ENCODE measurements at places on chromosomes 1 and 21.

DNA sequence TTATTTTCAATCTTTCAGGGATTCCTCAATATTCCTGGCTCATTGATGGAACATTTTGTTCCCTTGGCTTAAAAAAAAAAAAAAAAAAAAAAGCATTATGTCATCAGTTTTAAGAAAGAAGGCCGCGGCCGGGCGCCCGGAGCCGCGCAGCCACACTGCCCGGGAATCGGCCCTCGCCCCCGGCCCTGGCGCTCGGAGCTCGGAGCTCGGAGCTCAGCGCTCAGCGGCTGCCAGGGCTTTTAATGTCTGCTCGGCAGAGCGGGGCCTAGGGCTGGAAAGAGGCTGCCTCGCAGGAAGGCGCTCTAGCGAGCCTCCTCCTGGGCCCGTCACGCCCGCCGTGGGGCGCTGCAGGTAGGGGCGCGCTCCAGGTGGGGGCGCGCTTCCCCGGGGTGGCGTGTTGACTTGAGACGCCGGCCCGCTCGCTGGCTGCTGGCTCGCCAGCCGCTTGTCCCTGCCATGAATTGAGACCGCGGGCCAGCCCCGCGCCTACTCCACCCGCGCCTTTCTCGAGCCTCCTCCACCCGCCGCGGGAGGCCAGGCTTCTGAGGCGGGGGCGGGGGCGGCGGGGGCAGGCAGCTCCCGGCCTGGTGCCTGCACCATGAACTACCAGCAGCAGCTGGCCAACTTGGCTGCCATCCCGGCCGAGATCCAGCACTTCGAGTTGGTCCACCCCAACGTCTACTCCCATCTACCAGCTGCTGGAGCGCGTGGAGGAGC is 5.4 kb upstream of the TDRD5 start:
- no peak for DNase-seq

GRCh38 chr1:55301912-55302311 is 86.7 kb upstream of the USP24 start:
- no peak for DNase-seq

DNA sequence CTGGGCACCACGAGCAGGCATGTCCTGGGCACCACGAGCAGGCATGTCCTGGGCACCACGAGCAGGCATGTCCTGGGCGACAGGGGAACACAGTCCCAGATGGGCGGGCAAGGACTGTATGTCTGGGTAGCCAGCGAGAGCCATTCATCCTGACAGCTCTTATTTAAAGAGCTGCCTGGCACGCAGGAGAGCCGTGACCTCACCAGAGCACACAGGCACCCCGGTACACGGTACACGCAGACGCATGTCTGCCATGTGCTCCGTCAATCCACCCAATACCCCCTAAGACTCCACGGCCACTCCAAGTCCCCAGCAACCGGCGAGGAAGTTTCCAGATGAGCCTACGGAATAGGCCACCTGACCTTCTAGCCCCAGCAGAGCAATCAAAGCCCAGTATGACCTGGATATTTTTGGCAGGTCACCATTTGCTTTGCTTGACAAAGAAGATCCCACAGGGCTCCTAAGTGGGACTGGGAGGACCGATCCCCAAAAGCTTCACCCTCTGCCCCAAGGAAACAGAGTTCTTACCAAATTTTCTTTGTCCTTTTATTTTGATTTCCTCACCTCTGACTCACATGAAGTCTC is 51.7 kb downstream of the CASZ1 start:
- DNase-seq, result no peak

GRCh38 chr1:55138823-55139222 is 76.3 kb downstream of the USP24 start:
- no peak for DNase-seq

GRCh38 chr1:202571719-202572339 is 138.4 kb downstream of the SYT2 start:
- DNase-seq, result no peak

DNA sequence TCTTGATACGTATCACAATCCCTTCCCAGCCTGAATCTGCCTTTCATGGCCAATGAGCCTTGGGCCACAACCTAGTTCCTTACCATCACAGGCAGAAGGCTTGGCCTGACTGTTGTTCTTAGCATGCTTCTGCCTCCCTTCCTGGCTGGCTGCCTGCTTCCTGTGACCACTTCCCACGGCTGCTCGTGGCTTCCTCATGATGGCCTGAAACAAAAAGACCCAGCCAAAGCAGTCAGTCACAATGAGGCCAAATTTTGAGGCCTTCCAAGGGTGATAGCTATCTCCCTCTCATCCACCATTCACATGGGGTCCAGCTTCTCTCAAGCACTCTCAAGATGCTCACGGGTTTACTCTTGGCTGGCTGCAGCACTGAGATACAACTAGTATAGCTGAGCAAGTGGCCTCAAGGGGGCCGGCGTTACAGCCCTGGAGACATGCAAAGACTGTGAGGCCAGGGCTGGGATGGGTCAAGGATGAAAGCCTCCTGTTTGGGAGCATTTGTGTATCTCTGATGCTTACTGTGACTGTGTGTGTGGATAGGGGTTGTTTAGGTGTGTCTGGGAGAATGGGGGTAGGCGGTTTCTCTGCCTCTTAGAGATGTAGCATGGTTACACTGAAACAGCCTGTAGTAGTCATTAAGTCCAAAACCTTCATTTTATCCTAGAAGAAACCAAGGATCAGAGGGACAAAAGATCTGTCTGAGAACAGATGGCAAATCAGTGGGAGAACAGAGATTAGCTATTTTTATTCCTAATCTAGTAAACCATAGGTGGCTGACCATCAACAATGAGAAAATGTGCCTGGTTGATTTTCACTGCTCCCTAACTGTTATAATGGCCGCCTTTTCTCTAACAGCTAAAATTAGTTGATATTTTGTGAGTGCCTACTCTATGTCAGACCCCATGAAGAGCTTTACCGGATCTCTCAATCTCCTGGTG is 5.4 kb upstream of the TOE1 start:
- no peak for DNase-seq

GRCh38 chr1:56921479-56921878 is 44.3 kb downstream of the C8B start:
- no peak for DNase-seq

DNA sequence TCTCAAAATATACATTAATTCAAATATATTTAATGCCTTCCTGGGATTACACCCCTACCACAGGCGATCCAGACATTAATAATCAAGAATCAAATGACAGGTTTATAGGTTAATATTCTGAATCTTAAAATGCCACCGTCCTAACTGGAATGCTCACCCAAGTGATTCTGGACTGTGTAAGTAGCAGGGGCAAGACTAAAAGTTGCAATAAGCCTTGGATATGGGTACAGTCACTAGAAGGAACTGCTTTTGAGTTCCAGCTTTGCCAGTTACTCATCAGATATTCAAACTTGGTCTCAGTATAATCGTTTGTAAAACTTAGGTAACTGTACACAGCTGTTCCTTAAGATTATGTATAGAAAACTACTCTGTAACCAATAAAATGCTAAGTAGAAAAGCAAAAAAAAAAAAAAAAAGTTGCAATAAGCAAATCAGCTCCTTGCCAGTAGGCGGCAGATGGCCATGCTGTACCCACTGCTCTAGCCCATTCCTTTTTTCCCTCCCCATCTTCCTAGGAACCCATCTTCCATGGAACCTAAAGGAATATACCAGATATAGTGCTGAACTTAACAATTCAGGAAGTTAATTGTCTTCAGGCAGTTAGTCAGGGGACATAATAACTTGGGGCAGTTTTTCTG is 10.5 kb downstream of the RO60 start:
- no peak for DNase-seq

DNA sequence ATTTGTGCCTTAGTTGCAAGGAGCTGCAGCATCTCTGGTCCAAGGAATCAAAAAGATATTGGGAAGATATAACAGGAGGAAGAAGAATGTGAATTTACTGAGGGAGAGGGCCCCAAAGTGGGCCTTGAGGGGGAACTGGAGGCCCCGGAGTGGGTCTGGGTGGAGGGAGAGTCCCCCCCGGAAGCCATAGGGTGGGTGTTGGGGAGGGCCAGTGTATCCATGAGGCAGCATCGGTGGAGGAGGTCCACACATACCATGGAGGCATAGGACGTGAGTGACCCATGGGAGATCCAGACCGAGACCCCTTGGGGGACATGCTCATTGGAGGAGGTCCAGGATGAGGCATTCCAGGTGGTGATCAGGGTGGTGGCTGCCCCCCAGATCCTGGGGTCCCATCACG is 708 bp upstream of the C1orf167 start:
- no peak for DNase-seq

- DNase-seq, result no peak
Observed at GRCh38 chr1:226908913-226909312, 31.2 kb upstream of the COQ8A start.

DNA sequence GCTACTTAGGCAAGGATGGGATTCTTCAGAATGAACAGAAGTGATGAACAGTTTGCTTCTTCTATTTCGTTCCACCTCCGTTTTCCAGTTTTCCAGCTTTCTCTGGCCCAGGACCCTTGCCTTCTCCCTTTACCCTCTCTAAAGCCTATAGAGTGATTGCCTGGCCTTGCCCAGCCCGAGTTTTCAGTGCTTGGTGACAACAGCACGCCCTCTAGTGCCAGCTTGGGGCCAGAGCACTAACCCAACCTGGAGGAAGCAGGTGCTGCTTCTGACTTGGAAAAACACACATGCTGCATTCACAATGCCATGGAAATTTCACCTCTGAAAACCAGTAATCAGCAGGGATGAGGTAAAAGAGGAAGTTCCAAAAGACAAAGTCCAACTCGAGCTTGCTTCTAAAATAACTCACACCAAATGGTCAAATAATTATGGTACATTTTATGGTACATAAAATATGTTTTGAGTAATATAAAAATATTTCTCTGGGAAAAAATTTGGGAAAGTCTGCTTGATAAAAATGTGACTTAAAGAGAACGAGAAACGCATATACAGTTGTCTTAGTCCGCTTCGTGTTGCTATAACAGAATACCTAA is 26.1 kb downstream of the UBE2T start:
- DNase-seq, result peak; percentile 61

GRCh38 chr1:207414606-207415108 is 39.5 kb upstream of the CR2 start:
- peak; percentile 52 for DNase-seq

GRCh38 chr1:64956733-64957441 is 9.5 kb downstream of the JAK1 start:
- peak; percentile 62 for DNase-seq

- no peak for DNase-seq
Observed at GRCh38 chr1:243487649-243488227, 231.9 kb downstream of the SDCCAG8 start.

DNA sequence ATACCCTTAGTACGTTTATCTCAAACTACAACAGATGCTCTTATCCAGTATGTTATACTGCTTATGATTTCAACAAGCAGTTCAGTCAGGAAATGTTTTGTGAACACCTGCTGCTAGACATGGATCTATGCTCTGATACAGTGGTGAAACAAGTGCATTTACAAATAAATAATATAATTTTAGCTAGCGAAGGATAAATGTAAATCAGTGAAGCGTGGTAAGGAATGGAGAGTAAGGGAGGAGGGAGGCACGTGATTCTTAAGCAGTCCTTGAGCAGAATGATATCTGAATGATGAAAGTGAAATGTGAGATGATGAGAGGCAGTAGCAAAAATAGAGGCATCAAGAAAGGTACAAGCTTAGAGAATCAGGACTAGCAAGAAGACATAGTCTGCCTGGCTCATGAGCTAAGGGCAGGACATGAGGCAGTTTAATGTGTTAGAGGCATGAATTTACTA is 6.3 kb downstream of the TSNAX start:
- no peak for DNase-seq

GRCh38 chr1:8551057-8551456 is 233.1 kb downstream of the SLC45A1 start:
- no peak for DNase-seq

DNA sequence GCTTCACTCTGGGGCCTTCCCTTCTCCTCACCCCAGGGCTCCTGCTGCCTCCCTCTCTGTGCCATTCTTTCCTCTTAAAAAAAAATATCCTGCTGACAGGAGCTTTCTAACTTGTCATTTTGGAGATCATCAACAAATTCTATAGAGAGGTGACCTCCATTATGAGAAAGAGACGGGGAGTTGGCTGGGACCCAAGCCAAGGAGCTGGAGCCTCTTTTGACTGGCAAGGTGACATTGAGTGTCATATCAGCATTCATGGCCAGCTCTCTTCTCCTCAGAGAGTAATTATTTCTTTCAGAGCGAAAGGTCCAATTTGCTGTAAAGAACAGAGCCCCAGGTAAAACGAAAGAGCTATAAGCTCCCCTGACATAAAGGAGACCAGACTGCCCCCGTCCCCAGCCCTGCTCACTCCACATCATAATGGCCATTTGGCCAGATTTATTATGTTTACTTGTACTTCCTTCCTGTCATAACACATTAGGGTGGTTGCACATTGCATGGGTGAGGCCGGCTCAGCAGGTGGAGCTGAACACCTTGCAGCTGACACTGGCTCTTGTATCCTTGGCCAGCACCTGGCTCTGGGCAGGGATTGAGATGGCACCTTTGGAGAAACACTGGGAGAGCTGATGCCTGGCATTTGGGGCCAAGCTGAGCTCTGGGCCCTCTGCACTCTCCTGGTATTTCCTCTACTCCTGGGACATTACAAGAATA is 404.0 kb upstream of the VAMP3 start:
- DNase-seq, result no peak

DNA sequence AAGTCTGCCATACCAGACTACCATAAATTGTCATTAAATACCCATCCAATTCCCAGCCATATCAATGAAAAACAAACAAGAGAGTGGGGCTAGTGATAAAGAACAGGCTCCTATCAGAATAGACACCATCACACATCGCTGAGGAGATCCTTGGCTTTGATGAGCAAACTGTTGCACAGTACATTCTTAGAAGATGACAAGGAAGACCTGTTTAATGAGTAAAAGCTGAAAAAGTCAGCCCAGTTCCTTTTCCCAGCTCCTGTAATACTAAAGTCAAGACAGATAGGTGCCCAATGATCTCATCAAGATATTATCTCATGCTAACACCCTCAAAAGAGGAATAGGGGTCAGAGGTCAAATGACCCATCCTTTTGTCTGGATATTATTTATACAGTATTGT is 164.5 kb upstream of the COA6 start:
- DNase-seq, result no peak

- no peak for DNase-seq
Observed at GRCh38 chr21:25559746-25560145, 47.5 kb downstream of the MRPL39 start.

- no peak for DNase-seq
Observed at GRCh38 chr1:71473331-71473730, 392.5 kb upstream of the ZRANB2 start.

GRCh38 chr1:210214573-210215409 is 17.8 kb upstream of the SERTAD4 start:
- no peak for DNase-seq

- DNase-seq, result no peak
Observed at GRCh38 chr1:106222403-106222802, 834.1 kb upstream of the PRMT6 start.

- no peak for DNase-seq
Observed at GRCh38 chr1:207670192-207670591, 25.3 kb downstream of the CR1L start.

- no peak for DNase-seq
Observed at GRCh38 chr1:159144571-159144970, 26.8 kb upstream of the CADM3 start.

GRCh38 chr1:230772457-230773395 is 25.5 kb downstream of the CAPN9 start:
- DNase-seq, result no peak

- DNase-seq, result no peak
Observed at GRCh38 chr1:234239936-234240335, 133.3 kb upstream of the COA6 start.
